Large intestine (tissue), 12 donors: ENCODE measurements at places on chromosomes 2 and 18.

DNA sequence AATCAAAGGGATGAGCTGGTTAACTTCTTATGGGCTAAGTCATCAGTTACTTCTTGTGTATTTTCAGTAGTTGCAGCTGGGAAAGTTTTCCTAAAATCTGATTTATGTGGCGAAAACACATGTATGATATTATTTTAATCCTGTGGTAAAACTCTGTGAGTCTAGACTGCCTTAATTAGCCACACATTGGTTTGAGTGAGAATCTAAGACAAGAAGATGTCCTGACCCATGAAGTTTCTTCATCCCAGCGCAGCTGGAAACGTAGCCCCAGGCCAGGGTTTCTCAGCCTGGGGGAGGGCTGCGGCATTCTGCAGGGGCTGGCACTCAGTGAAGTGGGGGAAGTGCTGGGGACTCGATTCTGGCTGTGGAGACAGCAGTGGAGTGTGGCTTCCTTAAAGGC, 44.7 kb upstream of the INHBB start:
- DNase-seq, result no peak

- no peak for DNase-seq
Measured at GRCh38 chr2:241376808-241377207, 20.7 kb downstream of the FARP2 start.

- DNase-seq, result no peak
Measured at GRCh38 chr2:80001701-80002101, 302.9 kb downstream of the LRRTM1 start.

DNA sequence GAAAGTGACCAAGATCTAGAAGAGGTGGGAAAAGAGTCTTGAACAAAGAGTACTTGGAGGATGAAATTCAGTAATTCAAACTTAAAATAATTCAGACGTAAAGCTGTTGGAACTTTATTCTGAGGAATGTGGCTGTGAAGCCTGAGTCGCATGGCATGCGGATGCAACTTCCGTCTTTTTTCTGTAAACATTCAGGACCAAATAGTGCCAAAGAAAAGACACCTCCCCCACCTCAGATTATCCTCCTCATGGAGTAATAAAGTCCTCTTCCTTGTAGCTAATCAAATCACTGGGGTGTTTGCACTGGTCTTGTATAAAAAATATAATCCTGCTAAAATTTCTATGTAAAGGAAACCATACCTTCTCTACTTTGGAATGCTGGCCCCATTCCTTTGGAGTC, 790.4 kb downstream of the TSN start:
- DNase-seq, result no peak

DNA sequence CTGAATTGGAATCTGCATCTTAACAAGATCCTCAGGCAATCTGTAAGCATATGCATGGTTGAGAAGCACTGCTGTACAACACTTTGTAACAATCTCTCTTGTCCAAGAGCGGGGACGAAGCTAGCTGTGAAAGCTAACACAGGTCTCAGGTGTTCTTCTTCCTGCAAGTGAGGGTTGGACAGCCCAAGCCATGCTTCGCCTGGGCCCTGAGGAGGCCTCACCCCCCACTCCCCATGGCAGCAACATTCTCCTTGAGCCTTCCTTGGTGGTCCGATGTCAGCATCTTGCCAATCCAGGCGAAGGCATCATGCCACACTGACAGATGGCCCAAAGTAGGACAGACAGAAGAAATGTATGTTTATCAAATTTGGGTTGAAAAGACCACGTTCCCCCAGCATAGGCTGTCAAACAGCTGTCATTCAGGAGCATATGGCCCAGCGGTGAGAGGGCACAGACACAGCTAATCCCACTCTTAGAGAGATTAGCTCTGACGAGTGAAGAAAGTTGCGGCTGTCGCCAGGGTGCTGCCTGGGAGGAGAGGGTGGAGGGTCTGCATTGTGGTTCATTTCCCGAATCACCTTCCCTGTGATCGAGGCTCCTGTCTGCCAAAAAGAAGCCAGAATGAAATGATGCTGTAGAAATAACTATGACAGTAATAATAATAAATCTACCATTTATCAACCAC, 344.7 kb downstream of the MYCN start:
- DNase-seq, result no peak

- DNase-seq, result no peak
Measured at GRCh38 chr18:33906046-33906445, 318.7 kb downstream of the NOL4 start.

GRCh38 chr18:67794521-67794920, 278.0 kb upstream of the DSEL start:
- DNase-seq, result no peak

DNA sequence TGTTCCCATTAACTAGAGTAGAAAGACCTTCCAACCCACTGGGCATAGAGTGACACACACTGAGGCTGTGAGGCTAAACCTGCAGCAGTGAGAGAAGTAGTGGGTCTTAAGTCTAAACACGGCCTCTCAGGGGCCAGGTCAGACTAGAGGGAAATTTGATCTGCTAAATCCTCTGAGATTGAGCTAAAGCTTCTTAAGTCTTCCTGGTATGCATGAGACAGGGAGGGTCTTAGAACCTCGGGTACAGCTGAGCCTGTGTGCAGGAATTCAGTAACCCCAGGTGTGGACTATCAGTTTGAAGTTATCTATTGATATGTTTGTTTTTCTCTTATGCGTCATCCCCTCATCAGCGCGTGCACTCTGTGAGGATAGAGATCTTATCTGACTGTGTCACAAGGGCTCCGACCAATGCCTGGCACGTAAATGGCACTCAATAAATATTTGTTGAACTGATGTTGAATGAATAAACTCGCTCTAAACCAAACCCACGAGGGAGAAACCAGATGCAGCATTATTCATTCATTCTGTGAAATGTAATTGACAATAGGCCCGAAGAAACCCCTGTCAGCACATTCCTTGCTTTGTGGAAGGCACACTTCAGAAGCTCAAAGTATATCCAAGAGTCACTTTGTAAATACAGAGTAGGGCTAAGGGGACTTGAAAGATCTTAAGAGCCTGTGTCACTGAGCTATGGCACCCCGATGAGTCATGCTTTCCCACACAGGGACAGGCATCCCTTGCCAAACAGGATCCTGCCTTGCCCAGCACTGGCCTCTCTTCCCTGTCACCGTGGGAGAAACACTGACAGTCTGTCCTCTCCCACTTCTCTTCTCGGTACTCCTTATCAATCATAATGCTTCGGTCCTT, 21.7 kb upstream of the RAB10 start:
- peak; percentile 92 for DNase-seq

DNA sequence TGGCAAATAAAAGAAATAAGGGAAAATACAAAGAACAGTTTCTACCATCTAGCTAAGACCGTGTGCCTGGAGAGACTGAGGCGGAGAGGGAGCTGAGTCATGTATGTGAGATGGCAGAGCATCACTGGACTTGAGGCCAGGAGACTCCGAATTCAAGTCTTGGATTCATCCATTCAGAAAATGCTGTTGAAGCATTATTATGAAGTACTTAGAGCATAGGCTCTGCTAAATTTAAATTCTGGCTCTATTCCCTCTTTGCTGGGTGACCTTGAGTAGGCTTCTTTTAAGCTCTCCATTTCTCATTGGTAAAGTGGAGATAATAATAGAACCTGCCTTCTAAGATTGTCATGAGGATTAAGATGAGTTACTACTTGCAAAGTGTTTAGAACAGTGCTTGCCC, 34.7 kb downstream of the NPHP1 start:
- DNase-seq, result no peak

- DNase-seq, result no peak
Measured at GRCh38 chr2:96273763-96274162, 7.7 kb downstream of the CIAO1 start.

DNA sequence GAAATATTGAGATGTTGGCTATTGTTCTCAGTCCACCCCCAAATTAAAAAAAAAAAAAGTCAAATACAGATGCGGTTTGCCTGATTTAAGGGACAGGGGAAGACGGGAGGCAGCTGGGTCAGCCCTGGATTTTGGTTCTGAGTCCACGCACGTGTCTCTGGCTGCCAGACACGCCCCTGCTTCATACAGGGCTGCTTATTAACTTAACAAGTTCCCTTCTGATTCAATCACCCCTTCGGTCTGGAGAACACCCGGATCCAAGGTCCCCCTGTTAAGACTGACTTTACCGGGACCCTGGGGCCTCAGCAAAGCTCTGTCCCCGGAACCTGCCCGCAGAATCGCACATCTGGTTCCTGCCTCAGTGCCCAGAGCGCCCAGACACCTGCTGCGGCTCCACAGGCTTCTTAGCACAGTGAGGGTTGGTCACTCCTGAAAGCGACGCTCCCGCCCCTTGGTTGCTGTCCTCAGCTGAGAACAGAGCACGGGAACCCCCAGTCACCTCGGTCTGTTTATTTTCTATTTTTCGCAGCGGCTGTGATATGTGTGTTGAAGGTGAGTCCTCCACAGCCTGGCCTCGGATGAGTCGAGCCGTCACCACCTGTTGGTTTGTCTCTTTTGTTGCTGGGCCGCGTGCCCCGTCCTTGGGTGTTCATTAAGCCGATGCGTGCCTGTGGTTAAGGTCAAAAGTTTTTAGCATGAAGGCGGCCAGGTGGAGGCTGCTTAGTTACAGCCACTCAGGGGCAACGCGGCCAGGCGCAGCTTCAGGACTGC, 57.2 kb downstream of the RTP5 start:
- no peak for DNase-seq

DNA sequence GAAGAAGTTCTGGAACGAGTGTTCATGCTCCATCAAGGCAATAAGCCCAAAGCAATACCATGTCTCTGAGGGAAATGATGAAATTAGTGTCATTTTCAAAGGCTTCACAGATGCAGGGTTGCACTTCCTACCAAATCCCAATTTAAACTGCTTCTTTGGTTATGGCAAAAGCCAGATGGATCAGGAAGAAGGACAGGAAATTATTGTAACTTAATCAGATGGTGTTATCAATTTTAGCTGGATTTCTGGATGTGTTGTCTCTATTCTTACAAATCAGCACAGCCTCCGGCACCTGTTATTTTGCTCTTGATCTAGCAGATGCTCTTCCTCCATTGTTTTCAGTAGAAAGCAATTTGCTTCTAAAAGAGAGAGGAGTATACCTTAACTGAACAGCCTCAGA, 693.4 kb downstream of the SOCS6 start:
- no peak for DNase-seq

DNA sequence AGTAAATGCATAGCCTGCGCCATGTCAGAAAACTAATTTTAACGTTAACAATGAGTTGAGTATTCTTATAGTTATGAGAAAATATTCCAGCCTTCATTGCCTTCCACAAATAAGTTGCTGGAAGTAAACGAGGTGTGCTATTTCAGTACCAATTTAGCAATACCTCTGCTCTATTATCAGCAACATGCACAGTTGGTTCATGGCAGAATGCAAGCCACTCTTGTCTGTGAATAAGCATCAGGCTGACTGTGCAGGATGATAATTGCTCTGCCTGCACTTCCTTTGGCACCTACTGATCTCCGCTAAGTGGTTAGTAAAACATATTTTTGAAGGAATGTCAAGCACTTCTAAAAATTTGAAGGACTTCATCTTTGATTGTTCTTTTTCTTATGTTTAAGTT, 261.9 kb upstream of the SIX3 start:
- DNase-seq, result no peak

DNA sequence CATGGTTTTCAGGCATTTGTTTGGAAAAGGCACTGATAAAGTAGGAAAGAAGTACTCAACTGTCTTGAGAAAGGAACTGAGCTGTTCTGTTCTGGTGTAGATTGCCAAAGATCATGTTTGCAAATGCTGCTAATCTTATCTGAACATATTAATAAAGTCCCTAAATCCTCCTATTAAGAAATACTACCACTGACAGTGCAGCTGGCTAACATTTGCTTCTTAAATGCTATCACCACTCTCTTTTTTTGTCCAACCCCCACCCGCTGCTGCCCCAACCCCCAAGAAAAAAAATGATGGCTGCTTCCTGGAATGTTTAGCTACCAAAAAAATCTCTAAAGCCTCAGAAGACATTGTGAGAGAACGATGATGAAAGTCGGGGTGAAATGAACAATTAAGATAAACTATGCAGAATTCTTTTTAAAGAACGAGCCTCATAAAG, 130.7 kb downstream of the CCBE1 start:
- DNase-seq, result no peak

DNA sequence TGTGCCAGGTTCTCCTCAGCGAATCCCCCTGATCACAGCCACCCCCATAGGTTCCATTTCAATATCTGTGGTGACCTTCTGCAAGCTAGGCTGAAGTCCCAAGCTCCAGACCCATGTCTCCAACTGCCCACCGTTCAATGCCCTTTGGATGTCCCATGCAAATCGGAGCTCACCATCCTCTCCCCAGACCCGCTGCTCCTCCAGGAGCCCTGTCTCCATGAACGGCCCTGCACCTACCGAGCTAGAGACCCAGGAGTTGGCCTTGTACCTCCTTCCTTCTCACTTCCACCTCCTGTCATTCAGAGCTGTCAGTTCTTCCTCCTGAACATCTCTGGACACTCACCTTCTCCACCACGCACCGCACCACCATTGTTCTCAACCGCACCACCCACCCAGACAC, 1.0 kb upstream of the FAHD2A start:
- no peak for DNase-seq

GRCh38 chr18:5705393-5705792, 161.6 kb upstream of the EPB41L3 start:
- no peak for DNase-seq

GRCh38 chr18:48385596-48385995, 23.6 kb downstream of the ZBTB7C start:
- no peak for DNase-seq

GRCh38 chr18:48754993-48755473, 195.7 kb downstream of the SMAD7 start:
- no peak for DNase-seq

DNA sequence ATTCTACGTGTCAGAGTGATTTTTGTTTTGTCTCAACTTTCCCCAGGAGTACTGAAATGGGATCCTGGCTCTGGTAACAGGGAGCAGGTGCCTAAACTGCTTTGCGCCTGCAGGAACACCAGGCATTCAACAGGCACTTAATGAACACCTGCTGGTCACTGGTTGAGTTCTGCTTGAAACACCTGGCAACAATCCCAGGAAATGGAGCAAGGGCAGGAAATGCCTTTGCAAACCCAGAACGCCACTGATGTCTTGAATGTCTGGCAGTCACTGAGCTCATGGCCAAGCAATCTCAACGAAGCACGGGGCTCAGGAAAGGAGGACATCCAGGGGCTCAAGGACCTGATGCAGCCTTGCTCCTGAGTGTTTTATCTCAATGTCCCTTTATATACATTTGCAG, 360.0 kb upstream of the RAB6C start:
- no peak for DNase-seq

- DNase-seq, result no peak
Measured at GRCh38 chr2:36912695-36913094, 53.6 kb downstream of the STRN start.

- no peak for DNase-seq
Measured at GRCh38 chr2:64331114-64331645, 122.8 kb upstream of the LGALSL start.

- DNase-seq, result no peak
Measured at GRCh38 chr2:190535121-190535439, 558 bp upstream of the NEMP2 start.

- DNase-seq, result peak; percentile 97
Measured at GRCh38 chr2:55843096-55843993, 80.2 kb downstream of the EFEMP1 start.

DNA sequence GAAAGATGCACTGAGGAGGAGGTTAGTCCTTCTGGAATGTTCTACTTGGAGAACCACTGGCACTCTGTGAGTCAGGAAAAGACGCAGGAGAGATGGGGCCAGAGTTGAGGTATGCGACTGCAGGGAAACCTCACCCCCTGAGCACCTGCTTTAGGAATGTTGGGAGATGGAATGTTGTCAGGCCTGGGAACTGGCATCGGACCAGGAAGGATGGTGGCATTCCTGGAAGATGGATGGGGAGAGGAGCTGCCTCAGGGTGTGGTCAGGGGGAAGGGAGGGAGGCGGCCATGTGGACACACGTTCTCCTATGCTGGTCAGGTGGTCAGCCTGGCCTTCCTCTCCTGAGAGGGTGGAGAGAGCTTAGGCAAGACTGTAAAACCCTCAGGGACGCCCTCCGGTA, 146.3 kb downstream of the CELF4 start:
- DNase-seq, result no peak
